NCI-H524 (cell line): ENCODE measurements at places on chromosomes 11 and 22.

- no peak for DNase-seq
These were observed 525.9 kb downstream of the KCNA4 start for GRCh38 chr11:29490938-29491337.

GRCh38 chr11:74022546-74022945 is 13.7 kb upstream of the UCP3 start:
- DNase-seq = no peak

DNA sequence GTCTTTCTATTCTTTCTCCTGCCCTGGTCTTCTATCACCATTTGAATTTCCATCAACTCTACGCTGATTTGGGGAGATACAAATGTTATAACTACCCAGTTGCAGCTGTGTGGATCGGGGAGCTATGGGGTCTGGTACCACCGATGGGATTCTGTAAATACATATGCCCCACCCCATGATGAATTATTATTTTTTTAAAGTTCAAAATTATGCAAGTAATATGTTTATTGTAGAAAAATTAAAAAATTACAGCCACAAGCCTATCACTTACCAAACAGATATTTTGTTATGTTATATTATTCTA is 52.4 kb upstream of the CLMP start:
- no peak for DNase-seq

GRCh38 chr11:84194696-84195095 is 908.5 kb upstream of the CCDC90B start:
- no peak for DNase-seq
